ENCODE measurements at places on chromosomes 11 and 22.

- no peak for DNase-seq
Observed at GRCh38 chr22:29337631-29338284, 22.3 kb upstream of the RASL10A start.

DNA sequence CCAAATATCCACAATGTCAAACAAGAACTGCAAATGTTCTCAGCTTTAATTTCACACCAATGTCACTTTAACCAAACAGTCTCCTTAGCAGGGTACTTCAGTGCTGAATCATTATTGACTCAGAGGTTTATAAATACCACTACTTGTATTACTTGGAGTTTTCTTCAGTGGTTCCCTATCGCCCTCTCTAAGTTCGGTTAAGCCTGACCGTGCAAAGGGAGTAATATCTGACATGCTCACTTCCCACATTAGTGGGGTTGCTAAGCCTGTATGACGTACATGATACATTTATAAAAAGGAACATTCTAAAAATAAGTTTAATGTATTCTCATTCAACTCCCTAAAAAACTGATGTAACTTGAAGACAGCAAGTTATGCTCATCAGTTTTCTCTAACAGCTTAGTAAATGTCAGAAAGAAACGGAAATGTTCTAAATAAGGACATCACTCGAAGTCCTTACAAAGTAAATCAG lies 93.1 kb upstream of the ZC3H12C start:
- no peak for DNase-seq

GRCh38 chr22:37166675-37167066 lies 17.0 kb upstream of the IL2RB start:
- no peak for DNase-seq

DNA sequence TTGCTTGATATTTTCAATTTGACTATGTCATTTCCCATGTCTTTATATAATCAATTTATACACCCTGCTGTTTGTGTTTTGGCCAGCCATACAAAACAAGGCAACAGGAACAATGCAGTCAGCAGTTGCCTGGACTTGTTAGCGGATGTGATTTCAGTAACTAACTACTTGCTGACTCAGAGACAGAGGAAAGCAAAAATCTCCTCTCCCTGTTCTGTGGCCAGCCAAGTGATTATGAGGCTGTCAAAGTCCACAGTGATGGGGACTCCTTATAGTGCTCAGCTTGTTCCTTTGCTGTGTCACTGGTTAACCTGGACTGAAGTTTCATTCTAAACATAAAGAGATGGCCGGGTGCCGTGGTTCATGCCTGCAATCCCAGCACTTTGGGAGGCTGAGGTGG lies 32.6 kb upstream of the APLP2 start:
- DNase-seq = no peak

GRCh38 chr11:128472128-128473089 lies 114.9 kb downstream of the ETS1 start:
- no peak for DNase-seq

DNA sequence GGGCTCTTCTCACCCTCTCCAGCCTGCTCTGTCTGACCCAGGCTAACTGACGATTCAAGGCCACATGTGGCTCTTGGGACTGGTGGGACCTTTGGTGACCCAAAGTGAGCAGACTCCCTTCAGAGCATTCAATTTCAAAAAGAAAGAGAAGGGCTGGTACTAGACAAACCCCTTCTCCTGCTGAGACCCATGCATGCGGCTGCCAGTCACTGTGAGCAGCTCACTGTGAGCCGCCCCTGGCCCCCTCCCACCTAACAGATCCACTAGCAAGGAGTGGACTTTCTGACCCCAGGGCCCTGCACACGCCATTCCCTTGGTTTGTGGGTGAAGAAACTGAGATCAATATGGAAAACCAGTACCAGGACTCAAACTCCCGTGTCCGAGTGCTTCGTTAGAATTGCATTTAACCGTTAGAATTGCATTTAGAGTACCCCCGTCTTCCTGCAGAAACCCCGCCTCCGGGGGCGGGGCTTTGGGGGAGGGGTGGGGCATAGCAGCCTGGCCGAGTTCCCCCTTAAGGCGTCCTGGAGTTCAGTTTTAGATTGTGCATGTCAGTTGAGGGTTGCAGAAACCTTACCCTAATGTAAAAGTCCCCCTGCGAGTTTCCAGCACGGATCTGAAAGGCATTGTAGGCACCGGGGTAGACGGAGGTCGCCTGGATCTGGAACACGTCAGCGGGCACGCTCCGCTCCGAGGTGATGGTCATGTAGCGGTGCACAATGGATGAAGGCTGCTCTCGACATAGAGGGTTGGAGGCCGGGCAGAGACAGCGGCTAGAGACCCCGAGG lies 5.1 kb downstream of the EFEMP2 start:
- no peak for DNase-seq

DNA sequence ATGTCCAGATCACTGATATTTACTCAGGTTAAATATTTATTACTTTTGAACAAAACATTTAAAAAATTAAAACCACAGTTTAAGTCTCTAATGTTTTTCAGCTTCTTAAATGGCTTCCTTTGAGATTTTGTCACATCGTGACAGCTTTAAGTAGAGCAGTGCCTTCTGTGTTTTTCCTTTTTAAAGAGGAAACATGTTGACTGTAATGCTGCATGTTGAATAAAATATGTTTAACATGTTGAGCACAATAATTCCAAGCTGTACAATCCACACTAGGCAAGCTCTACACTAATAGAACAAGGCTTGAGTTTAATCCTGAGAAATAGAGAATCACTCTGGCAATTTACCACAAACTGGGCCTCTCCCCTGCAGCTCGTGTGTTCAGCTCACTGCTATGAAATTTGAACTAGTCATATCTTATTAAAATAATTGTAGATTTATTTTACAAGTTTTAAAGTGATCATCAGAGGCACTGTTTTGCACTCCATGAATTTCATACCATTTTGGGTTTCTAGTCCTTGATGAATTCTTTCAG lies 368.3 kb downstream of the SOX6 start:
- DNase-seq = no peak

GRCh38 chr11:117610045-117610444 lies 187.0 kb downstream of the DSCAML1 start:
- no peak for DNase-seq

DNA sequence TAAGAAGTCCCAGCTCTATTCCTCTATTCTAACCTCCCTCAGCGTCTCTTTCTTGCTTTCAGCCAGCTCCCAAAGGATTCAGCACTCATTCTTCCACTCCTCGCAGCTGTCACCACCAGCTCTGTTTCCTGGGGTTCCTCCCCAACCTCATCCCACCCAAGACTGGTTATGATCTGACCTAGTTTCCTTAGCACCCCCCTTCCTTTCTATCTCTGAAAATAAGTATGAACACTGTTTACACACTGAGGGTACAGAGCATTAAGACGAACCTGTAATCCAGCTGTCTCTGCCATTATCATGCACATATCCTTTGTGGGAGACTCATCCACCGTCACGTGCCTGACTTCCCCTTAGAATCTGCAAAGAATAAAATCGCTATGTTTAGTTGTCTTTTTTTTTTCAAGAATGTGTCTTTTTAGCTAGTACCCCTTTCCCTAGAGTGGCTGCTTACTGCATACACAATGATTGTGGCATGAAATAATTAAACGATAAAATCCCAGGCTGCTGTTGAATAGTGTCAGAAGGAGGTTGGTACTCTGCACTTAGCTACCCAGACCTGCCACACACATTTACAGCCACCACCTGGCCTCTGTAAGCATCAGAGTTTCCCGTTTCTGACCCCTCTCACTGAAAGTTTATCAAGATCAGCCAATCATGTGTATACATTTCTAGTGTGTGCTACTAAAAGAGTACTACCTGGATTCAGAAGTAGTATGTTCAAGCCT lies 26.9 kb upstream of the CSTF3 start:
- DNase-seq = no peak

GRCh38 chr22:28063656-28064055 lies 144.6 kb upstream of the PITPNB start:
- no peak for DNase-seq

GRCh38 chr22:44031158-44031952 lies 7.3 kb downstream of the PARVB start:
- no peak for DNase-seq

DNA sequence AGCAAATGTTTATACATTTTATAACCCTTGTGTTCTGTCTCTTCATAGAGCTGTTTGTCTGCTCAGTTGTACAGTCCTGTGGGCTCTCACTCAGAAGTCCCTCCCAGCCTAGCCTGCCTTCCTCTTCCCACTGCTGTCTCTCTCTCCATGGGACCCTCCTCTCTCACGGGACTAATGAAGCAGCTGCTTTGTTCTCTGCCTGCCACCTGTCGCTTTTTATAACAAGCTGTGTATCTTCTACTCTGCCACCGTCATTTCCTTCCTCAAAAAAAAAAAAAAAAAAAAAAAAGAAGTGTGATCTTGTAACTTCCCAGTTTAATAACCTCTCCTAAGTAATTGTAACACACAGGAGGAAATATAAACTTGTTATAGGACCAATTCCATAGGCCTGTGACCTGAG lies 92.2 kb upstream of the ALKBH3 start:
- no peak for DNase-seq

DNA sequence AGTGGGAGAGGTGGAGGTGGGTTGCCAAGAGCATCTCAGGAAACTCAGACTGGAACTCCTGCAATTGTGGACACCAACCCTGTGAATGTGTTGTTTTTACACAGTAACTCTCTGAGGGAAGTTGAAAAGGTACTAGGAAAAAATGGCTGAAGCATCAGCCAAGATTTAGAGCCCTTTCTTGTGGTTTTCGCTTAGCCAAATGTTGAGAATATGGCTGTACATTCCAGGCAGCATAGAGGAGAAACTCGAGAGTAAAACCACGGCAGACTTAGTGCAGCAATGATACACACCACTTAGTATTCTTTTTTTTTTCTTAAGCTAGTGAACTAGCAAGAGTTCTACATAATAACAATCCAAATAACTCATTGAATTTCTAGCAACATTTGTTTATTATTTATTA lies 309.7 kb upstream of the MTNR1B start:
- no peak for DNase-seq

DNA sequence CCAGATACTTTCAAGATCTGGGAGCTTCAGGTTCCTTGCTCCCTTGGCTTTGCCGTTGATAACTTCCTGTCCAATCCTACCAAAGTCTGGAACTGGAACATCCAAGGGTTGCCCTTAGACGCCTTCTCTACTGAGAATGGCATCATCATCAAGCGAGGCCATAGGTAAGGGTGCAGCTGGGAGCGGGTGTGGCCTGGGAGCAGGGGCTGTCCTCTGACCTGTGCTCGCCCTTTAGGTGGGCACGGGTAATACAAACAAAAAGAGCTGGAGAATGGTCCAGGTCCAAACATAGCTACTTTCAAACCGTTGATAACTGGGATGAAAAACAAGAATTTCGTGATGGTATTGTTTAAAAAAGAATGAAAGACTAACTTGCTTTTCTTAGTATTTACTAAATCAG lies 25.0 kb downstream of the CASP12 start:
- no peak for DNase-seq

DNA sequence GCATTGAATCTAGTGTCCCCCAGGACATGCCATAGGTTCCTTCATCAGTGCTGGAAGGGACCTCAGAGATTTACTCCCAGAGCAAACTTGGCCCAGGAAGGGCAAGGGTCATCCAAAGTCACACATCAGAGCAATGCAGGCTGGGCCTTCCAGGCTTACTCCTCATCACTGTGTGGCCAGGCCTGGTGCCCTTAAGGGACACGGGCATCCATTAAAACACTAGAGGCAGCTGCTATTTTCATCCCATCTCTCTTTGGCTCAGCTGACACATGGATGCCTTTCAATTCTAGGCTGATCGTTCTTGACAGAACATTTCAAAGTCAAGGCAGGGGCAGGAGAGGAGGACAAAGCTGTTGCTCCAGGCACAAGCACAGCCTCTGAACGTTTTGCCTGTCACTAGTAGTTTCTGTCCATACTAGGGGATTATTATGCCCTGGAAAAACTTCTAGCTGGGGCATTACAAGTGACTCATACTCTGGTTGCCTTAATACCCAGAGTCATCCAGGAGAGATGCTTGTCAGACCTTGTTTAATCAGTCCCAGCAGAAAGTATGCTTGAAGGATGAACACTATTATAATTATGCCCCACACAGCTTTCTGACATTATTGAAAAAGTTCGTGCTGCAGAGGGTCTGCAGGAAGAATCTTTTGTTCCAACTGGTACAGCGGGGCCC lies 240.3 kb downstream of the TENM4 start:
- DNase-seq = no peak

GRCh38 chr11:93537767-93538261 lies 5.4 kb downstream of the SMCO4 start:
- no peak for DNase-seq
